ENCODE measurements at places on chromosomes 13 and 19.

- no peak for DNase-seq
Observed at GRCh38 chr19:3538258-3538929, 580 bp upstream of the TEKTIP1 start.

DNA sequence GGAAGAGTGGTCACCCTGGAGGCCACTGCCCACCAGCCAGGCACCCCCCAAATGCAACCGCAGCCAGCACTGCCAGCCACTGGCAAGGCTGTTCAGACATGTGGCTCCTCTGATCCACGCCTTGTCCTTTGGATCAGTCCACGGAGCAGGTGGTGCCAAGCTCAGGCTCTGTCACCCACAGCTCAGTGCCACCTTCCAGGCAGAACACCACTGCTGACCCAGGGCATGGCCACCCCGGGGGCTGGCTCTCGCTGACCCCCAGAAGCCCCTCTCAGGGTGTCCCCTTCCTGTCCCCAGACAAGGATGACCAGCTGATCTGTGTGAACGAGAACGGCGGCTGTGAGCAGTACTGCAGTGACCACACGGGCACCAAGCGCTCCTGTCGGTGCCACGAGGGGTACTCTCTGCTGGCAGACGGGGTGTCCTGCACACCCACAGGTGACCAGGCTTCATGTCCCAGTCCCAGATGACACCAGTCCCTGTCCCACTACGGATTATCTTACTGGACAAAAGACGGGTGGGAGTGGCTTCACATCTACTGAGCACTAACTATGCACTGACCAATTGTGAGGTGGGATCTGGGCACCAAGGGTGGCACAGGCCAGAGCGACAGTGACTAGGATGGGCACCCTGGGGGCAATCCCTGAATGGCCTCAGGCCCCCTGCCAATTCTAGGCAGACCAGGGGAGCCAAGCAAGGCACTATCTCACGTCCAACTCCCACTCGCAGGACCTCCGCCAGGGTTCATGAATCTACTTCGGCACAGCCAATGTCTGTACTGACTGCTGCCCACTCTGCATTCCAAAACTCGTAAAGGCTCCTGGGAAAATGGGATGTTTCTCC, 7.0 kb upstream of the F10 start:
- DNase-seq: no peak

- DNase-seq: no peak
Observed at GRCh38 chr19:1492474-1493006, 1.6 kb downstream of the REEP6 start.

GRCh38 chr13:64855506-64855905, 2374.6 kb downstream of the PCDH9 start:
- DNase-seq: peak; percentile 35

- DNase-seq: no peak
Observed at GRCh38 chr19:55694656-55695491, 19.8 kb downstream of the EPN1 start.

GRCh38 chr19:29858000-29858596, 46.3 kb downstream of the CCNE1 start:
- no peak for DNase-seq

DNA sequence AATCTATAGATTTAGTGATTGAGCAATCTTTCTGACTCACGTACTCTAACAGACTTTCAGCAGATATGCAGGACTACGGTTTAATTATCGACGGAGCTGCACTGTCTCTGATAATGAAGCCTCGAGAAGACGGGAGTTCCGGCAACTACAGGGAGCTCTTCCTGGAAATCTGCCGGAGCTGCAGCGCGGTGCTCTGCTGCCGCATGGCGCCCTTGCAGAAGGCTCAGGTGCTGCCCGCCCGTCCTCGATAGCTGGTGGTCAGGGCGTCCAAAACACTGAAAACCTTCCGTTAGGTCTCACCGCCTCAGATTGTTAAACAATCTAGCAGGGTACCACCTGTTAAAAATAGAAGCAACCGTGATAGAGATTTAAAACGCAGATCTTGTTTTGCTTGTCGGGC, 113.2 kb upstream of the MCF2L start:
- DNase-seq: no peak

DNA sequence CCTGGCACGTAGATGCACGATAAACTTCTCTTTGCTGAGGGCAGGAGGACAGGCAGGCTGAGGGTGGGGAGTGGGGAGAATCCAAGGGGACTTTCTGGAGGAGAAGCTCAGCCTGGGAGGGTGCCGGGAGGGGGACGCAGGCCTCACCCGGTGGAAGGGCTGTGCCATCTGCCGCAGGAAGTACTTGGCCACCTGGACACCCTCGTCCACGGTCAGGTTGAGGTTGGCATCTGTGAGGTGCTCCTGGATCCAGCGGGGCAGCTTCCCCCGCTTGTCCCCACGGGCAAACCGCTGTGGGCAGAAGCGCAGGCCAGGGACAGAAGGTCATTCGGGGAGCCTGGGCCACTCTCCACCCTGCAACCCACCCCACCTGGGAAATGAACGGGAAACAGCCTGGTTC, 11.5 kb downstream of the KLC3 start:
- no peak for DNase-seq

DNA sequence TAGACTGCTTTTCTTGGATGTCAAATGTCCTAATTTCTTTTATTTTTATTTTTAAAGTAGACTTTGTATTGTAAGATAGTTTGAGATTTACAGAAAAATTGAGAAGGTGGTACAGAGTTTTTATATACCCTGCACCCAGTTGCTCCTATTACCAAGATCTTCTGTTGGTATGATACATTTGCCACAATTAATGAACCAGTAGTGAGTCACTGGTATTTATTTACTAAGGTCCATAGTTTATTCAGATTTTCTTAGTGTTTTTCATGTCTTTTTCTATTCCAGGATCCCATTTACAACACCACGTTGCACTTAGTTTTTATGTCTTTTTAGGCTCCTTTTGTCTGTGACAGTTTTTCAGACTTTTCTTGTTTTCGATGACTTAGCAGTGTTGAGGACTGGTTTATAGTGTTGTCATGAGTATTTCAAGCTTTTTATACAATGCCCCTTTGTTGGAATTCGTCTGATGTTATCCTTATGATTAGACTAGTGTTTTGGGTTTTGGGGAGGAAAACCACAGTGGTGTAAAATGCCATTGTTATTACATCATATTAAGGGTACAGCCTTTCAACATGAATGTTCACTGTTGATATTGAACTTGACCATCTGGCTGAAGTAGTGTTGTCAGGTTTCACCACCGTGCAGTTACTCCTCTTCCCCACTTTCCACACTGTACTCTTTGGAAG, 35.9 kb downstream of the COG3 start:
- DNase-seq: peak; percentile 95
